Osteoblast (primary cell): ENCODE measurements at places on chromosomes 1 and 21.
A peak's percentile ranks its signal among the peaks of the same experiment; 100 is the strongest.

- no peak for DNase-seq
Observed at GRCh38 chr1:21614419-21615115, 54.6 kb downstream of the RAP1GAP start.

DNA sequence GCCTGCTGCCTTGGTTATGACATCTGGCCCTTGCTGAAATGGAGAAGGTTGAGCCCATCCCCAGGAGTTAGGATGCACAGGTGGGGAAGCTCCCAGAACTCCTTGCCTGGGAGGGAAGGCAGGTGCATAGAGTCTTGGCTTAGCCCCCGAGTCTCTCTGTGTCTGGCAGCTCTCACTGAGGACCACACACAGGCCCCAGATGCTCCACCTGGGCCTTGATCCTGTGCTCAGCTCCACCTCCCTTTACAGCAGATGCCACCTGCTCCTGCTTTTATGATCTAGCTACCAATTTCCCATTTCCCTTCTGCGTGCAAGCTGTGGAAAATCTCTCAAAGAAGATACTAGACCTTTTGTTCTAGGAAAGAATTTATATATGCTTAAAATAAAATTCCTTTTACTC lies 28.8 kb upstream of the KCNJ6 start:
- DNase-seq = no peak

- peak; percentile 54 for DNase-seq
Observed at GRCh38 chr1:20684651-20685050, 23.5 kb upstream of the DDOST start.

- no peak for DNase-seq
Observed at GRCh38 chr1:87951409-87951808, 622.7 kb downstream of the LMO4 start.

DNA sequence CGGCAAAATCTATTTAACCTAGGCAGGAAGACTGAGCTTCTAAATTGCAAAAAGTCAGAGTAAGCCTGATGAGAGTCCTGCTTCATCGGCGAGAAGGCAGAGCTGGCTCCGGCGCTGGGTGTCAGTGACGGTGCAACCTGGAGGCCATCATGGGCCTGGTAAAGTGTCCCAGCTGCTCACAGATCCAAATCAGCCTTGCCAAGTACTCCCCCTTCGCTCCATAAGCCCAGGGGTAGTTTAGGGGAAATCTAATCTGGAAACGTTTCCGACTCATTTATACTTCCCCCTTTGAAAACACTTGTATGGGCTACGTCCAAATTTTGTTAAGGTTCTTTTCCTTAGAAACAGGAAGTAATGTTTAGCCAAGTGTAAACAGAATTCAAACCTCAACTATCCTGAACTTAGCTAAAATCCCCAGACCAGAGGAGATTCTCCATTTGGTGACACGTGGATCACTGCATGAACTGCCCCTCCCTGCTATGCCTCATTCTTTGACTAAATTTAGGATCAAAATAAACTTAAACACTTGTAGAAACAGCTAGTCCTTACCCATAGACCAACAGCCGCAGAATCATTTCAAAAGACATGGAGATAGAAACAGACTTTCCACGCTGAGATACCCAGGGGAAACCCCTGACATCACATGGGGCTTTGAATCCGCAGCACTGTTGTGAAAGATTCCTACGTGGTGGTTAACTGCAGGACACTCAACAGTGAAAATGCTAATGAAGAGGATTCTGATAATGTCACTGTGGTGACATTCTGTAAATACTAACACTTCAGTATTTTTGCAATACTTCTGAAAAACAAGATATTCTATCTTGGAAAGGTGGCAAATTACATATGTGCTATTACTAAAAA lies 172.7 kb downstream of the TGFBR3 start:
- DNase-seq = peak; percentile 65

DNA sequence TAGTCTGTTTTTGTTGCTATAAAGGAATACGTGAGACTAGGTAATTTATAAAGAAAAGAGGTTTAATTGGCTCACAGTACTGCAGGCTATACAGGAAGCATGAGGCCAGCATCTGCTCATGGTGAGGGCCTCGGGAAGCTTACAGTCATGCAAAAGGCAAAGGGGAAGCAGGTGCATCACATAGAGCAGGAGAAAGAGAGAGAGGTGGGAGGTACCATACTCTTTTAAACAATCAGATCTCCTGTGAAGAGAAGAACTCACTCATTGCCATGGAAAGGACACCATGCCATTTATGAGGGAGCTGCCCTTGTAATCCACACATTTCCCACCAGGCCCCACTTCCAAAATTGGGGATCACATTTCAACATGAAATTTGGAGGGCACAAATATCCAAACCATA lies 12.7 kb downstream of the PPP1R12B start:
- no peak for DNase-seq

DNA sequence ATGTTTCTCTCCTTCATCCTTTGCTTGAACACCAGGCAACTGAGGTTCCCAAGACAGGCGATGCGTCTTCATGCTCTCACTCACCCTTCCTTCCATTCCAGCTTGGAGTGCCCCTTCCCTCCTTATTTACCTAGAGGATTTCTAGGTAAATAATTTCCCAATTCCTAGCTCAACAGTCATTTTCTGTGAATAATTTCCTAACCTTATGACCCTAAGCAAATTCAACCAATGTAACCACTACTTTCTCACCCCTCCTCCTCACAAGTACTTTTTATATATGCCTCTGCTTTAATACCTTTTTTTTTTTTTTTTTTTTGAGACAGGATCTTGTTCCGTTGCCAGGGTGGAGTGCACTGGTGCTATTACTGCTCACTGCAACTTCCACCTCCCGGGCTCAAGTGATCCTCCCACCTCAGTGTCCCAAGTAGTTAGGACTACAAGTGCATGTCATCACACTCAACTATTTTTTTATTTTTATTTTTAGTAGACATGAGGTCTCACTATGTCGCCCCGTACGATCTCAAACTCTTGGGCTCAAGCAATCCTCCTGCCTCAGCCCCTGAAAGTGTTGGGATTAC lies 86.7 kb downstream of the USP24 start:
- no peak for DNase-seq

DNA sequence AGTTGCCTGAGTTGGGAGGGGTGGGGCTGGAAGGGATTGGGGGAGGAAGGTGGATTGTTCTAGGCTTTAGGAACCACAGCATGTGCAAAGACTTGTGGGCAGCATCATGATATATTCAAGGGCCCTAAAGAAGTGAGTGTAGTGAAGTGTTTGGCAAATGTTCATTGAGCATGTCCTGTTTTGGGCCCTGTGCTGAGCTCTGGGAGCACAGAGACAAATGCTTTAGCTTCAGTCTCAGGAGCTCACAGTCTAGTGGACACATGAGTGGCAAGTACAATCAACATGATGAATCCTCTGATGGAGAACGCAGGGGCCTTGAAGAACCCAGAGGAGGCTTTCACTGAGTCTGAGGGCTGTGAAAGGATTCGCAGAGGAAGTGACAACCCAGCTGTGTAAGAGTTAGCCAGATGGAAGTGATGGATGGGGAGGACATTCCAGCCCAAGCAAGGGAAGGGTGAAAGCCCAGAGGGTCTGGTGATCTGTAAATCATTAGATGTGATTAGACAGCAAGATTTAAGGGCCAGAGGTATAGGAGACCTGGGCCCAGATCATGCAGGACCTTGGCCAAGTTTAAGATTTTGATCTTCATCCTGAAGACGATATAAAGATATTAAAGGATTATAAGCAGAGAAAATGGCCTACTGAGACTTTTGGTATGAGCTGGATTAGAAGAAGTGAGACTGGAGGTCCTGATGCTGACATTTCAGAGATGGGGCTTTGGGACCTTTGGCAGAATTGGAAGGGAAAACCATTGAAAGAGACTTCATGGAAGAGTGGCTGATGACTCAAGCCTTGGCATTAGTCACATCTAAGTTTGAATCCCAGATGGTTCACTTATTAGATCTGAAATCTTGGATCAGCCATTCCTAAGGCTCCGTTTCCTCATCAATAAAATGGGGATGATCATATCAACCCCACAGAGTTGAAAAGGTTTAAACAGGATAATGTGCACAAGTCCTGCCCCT lies 4.6 kb downstream of the IPO13 start:
- DNase-seq = peak; percentile 82
